ENCODE measurements at places on chromosomes 6 and 20.
A peak's percentile ranks its signal among the peaks of the same experiment; 100 is the strongest.

GRCh38 chr20:49290608-49291191, 12.8 kb upstream of the ZNFX1 start:
- no peak for DNase-seq

- no peak for DNase-seq
Observed at GRCh38 chr6:107534571-107535141, 44.7 kb downstream of the SOBP start.

DNA sequence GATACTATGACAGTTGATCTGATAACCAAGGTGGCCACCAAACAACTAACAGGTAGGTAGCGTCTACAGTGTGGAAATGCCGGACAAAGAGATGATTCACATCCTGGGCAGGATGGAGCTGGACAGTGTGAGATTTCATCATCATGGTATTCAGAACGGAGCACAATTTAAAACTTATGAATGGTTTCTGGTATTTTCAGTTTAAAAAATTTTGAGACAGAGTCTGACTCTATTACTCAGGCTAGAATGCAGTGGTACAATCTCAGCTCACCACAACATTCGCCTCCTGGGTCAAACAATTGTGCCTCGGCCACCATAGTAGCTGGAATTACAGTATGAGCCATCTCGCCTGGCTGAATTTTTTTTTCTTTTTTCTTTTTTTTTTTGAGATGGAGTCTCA, 43.8 kb downstream of the CEP57L1 start:
- DNase-seq, result no peak

GRCh38 chr20:10300582-10301446, 82.2 kb downstream of the SNAP25 start:
- DNase-seq, result peak; percentile 15

DNA sequence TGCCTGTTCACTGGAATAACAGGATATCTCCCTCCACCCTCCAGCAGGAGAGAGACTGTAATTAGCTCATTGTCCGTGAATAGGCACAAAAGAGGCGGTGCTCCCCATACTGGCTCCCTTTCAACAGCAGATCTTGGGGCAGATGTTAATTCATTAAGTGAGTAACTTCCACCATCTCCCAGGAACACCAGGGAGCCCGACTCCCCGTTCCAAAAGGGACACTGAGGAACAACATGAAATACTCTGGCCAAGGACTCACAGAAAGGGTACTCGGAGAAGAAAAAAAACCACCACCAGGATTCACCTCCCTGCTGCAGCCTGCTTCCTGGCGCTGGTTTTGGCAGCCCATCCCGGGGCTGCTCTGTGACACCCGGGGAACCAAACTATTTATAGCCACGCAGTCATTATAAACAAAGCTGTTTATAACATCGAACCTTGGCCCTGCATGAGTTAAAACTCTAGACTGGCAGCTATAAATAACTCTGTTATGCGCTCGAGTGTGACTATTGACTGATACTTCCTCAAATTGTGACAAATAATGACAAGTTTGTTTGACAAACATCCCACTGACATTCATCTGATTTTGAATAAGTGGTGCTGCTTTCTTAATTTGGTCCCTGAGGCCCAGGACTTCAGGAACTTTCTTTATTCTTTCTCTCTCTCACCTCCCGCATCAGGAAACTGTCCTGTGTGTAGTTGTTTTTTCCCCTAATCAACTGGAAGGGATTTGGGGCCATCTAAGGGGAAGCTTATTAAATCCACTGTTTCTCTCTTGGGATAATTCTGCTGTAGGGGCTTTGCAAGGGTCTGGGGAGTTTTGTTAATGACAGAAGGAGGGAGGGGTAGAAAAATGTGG, 521.6 kb downstream of the CD83 start:
- peak; percentile 85 for DNase-seq

- no peak for DNase-seq
Observed at GRCh38 chr6:30127238-30128093, 8.5 kb upstream of the TRIM40 start.

DNA sequence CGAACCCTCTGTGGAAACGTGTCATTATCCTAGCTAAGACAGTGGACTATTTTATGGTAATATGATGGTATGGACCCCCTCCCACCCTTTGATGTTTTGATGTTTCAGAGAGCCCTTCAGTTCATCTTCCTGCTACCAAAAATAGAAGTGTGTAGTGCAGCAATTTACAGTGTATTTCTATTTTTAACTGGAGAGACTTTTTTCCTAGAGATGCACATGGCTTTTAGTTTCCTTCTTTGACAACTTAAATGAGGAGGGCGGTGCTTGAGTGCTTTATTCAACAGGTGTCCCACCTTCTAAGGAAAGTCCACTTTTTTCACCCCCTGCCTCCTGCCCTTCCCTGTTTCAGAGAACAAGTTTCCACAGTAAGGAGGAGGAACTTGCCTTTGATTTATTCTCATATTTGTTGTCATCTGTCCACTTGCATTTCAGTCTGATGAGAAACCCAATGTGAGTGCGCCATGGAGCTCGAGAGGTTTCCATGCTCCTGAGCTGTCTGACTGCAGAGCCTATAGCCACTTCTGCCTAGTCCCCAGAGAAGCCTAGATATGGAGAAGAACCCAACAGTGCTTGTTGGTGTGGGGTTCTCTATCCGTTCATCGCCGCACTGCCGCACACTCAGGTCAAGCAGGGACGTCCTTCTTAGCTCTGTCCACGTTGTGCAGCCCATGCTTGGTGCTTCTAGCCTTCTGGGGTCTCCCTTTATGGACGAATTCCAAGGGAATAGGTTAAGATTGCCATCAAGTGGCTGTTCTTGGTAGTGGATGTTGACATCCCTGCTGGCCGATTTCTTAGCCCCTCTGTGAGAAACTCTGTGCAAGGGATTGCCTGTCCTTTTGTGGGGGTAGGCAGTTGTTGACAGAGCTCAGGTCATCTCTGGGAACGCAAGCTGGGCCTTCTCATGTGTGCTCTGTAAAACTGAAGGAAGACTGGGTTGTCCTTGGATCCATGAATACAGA, 144.2 kb downstream of the JARID2 start:
- peak; percentile 39 for DNase-seq

DNA sequence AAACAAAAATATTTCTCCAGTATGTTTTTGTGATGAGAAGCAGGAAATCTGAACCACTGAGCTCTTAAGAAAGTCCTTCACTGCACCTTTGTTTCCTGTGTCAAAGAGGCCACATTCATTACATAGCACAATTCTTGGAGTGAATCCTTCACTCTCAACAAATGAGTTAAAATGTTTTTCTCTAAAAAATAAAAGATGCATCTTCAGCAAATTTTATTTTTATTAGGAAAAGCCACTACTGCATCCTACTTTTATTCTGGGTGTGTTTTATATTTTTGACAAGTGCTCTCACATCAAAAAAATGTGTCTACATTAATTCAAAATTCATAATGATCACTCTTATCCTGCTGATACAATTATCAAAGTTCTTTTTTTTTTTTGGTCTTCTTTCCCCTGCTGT, 76.3 kb downstream of the PLCB4 start:
- DNase-seq, result no peak

DNA sequence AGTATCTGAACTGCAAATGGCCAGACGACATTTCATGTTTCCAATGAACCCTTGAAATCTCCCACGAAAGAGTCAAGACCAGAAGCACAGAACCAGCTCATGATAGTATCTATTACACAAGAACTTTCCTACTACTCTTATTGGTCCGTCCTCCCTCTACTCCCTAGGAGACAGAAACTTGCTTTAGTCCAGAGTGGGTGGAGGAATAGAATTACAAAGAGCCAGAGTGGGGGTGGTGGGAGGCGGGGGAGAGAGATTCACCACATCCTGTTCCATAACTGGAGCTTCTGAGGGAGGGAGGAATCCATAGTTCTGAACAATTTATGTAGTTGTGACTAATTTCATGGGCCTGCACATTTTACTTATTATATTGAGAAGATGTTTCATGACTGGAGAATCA, 18.5 kb upstream of the WFDC10A start:
- DNase-seq, result no peak

- no peak for DNase-seq
Observed at GRCh38 chr20:58010186-58010585, 218.3 kb downstream of the ANKRD60 start.

DNA sequence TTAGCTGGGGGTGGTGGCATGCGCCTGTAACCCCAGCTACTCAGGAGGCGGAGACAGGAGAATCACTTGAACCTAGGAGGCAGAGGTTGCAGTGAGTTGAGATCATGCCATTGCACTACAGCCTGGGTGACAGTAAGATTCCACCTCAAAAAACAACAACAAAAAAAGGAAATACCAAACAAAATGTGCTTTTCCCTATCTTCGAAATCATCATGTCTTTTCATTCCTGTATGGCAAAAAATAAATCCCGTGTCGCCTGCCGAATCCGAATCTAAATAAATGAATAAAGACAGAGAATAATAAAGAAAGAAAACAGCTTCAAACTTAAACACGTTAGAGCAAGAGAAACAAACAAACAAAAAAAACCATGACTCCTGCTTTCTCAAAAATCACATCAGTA, 11.8 kb downstream of the B4GALT5 start:
- DNase-seq, result no peak

DNA sequence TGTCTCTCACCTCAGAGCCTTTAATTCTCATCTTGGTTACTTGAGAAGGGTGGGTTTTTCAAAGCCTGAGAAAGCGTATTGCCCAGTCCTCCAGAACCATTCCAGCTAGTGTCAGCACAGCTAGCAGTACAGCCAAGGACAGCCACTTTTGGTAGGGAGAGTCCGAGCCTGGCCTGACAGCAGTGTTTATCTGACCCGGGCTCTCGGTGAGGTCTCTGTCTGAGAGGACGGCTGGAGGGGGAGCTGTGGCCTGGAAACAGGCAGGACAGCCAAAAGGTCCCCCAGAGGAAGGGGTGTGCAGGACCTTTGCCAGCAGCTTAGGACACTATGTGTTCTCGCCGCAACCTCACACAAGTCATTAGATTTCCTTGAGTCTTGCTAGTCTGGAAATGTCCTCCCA, 38.8 kb downstream of the LYRM2 start:
- no peak for DNase-seq

DNA sequence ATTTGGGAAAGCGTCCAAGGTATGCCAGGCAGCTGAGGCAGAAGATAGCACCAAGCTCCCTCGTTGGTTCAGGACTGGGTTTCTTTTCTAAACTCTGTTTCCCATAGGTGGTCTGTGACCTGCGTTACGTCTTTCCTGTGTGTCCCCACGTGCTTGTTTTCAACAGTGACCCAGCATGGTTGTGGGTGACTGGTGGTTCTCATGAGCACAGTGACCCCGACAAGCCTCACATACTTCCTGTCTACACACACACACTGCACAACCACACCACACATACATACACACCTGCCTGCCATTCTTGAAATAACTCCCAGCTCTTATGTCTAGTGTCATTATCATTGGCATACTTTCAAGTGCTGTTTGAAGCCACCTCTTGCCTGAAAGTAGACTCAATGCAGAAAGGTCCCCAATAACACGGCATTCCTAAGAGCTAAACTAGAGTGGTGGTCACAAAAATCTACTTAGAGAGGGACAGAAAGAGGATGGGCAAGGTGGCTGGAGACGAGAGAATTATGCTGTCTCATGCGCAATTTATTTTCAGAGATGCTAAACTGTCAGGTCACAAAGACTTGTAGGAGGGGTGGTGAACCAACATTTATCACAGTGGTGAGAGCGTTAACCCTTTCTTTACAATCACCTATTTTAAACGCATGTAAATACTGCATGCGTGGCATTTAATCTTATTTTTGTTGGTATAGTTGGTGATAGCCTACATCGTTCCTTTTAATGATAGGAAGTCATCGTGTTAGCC, 66.7 kb downstream of the GCNT2 start:
- peak; percentile 20 for DNase-seq

GRCh38 chr6:155264693-155265320, 994 bp downstream of the CLDN20 start:
- no peak for DNase-seq

DNA sequence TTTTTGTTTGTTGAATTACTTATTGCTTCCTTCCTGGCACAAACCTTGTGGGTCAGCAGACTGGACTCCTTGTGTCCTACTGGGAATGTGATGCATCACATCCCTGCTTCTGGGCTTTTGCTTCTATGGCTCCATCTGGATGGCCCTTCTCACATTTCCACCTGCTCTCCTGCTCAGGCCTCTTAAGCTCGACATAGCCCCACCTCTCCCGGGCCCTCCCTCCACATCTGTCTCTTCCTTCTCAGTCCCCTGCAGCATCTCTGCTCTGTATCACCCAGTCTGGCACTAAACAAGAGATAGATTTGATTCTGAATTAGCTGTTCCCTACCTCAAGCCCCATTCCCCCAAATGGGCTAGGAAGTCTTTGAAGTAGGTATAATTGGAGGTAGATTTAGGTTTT, 356.8 kb downstream of the DHX35 start:
- no peak for DNase-seq

DNA sequence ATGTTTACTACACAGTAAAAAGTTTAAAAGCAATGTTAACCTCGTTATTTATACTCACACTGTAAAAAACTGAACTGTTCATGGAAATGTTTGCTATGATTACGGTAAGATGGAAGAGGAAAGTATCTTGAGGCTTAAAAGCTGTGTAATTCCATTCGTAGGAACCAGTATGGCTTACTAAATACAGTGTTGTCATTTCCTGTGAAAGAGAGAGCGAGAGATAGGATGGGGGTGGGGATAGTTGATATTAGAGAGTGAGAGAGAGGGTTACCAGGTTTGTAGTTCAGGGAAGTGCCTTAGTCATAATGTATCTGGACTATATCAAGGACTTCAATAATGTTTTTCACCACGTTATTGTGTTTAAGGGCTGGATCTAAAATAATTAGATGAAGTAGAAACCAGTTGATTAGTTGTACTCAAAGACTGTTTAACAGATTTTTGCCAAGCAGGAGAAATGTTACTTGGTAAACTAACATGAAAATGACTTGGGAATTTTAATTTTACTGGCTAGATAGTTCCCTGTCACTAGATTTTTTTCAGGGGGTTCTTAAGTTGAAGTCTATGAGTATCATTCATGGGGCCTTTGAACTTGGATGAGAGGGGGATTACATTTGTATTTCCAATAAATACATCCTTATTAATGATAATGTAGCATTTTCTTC, 30.4 kb downstream of the AFDN start:
- DNase-seq, result no peak

- DNase-seq, result no peak
Observed at GRCh38 chr6:43260791-43261190, 17.5 kb downstream of the TTBK1 start.

GRCh38 chr6:70520575-70520974, 46.2 kb upstream of the SDHAF4 start:
- DNase-seq, result peak; percentile 32

DNA sequence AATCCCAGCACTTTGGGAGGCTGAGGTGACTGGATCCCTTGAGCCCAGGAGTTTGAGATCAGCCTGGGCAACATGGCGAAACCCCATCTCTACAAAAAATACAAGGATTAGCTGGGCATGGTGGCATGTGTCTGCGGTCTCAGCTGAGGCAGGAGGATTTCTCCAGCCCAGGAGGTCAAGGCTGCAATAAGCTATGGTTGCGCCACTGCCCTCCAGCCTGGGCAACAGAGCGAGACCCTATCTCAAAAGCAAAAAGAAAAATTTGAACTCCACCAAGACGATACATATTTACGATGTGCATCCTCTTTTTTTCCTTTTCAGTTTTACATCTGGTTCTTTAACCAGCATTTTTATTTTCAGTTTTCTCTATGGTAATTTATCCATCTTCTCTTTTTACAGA, 162.1 kb downstream of the JARID2 start:
- no peak for DNase-seq

GRCh38 chr20:18405826-18406225, 61.0 kb downstream of the DZANK1 start:
- no peak for DNase-seq
